ENCODE measurements at places on chromosomes 12 and 14. TPM values are rescaled to one million over a fixed set of nuclear protein-coding genes. Genes with fewer than 3 reads are reported as not detected.

Gene CCDC60
- total RNA-seq = 11.4 TPM

Gene PPP4R4
- total RNA-seq = 24.3 TPM

Gene ADCY6
- total RNA-seq = 26.3 TPM

Gene MTERF2
- total RNA-seq = 25.2 TPM

GRCh38 chr12:30046376-30046775 is 262.6 kb upstream of the TMTC1 start:
- no peak for DNase-seq

GRCh38 chr14:50813544-50813863 is 17.5 kb downstream of the NIN start:
- DNase-seq = no peak

- no peak for DNase-seq
Measured at GRCh38 chr12:26401874-26402273, 206.5 kb downstream of the SSPN start.

Gene C1QL4
- total RNA-seq = 5.5 TPM

Data from testis (tissue), 5 donors.